Activated naive CD4-positive, alpha-beta T cell treated with anti-CD3 and anti-CD28 coated beads, Interleukin-2, amount 10 ng/mL, durations not matched to agents 7 days and 5 days (primary cell): ENCODE measurements at places on chromosomes 7 and 10.
A peak's percentile ranks its signal among the peaks of the same experiment; 100 is the strongest.

DNA sequence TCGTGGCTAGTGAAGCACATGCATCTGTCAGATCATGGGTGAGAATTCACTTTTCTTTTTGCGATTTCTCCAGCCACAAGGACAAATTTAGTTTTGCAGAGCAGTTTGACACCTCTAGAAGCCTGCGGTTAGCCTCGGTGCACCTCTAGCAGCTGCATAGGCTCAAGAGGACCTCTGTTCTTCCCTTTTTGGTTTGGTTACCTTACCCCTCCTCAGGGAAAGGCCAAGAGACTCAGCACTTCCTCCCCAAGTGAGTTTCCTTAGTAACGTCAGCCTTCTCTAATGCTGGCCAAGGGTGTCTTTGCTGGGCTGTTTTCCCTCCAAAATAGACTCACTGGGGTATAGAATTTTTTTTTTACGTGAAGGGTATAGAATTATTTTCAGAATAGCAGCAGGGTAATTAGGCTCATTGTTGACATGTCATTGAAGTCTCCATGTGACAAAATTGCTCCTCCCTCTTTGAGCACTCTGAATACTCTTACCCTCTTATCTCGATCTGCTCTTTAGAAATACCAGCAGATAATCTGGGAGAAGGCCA is 97.8 kb downstream of the AUTS2 start:
- no peak for DNase-seq

- no peak for DNase-seq
Observed at GRCh38 chr7:101562531-101563197, 66.4 kb downstream of the MYL10 start.

DNA sequence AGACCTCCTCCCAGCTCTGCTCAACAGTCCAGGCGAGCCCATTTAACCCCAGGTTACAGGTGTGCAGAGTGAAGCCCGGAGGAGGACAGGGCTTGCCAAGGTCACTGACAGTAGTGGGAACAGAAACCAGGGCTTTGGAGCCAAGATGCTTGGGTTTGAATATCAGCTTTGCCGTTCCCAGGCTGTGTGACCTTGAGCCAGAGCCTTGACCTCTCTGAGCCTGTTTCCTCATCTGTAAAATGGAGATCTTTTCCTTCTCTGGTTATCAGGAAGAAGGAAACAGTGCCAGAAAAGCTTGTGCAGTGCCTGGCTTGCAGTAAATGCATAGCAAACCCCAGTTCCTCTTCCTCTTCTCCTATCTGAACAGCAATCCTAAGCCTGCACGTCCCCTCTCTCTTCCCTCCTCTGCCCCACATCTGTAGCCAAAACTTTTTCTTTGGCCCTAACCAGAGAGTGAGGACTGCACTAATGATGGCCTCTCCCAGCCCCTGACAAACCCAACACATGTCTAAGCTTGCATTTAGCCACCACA is 21.4 kb upstream of the MLXIPL start:
- no peak for DNase-seq

GRCh38 chr10:29479081-29479925 is 155.5 kb downstream of the SVIL start:
- no peak for DNase-seq

GRCh38 chr10:114304571-114305421 is 65.7 kb downstream of the VWA2 start:
- DNase-seq: peak; percentile 83

- no peak for DNase-seq
Observed at GRCh38 chr10:30748152-30748973, 118.8 kb upstream of the LYZL2 start.
